Aorta (tissue), 5 donors: ENCODE measurements at places on chromosomes 1 and 21. TPM values are rescaled to one million over a fixed set of nuclear protein-coding genes. Genes with fewer than 3 reads are reported as not detected.

Gene PM20D1
- total RNA-seq, result 0.19 TPM

Gene CDK18
- total RNA-seq, result 80.7 TPM

Gene DPYD
- total RNA-seq, result 51.3 TPM

Gene GPX7
- total RNA-seq, result 9.7 TPM

Gene LENEP
- not detected for total RNA-seq

Gene CLDN14
- total RNA-seq, result not detected

Gene CELA2B
- 0.57 TPM for total RNA-seq

Gene TNFAIP8L2
- 4.1 TPM for total RNA-seq

Gene S100A16
- total RNA-seq, result 83.4 TPM

DNA sequence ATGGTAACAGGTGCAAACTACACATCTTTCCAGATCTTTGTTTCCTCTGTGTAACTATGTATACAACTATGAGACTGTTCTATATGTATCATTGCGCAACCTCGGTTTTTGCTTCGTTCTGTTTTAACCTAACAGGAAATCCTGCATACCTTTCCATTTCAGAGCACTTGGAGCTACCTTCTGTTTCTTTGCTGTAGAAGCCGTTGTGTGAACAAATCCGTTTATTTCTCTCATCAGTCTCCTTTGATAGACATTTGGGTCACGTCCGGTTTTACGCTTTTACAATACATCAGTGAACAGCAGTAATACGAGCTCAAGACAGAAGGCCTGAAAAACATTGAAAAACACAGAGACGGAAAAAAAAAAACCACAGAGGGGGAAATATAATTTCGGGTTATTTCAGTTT is 10.5 kb downstream of the ATP5IF1 start:
- DNase-seq, result no peak
- H3K4me1 ChIP-seq, result no peaks in the 10 kb centered on the region
- no peak overlapping the region for H3K4me3 ChIP-seq
- no peaks in the 10 kb centered on the region for H3K27me3 ChIP-seq
- H3K36me3 ChIP-seq, result no peaks in the 10 kb centered on the region
- H3K27ac ChIP-seq, result no peak overlapping the region

- H3K4me3 ChIP-seq, result no peak overlapping the region
- DNase-seq, result no peak
- no peaks in the 10 kb centered on the region for H3K4me1 ChIP-seq
- no peaks in the 10 kb centered on the region for H3K36me3 ChIP-seq
Observed at GRCh38 chr1:237119091-237119490, 77.1 kb downstream of the RYR2 start.

DNA sequence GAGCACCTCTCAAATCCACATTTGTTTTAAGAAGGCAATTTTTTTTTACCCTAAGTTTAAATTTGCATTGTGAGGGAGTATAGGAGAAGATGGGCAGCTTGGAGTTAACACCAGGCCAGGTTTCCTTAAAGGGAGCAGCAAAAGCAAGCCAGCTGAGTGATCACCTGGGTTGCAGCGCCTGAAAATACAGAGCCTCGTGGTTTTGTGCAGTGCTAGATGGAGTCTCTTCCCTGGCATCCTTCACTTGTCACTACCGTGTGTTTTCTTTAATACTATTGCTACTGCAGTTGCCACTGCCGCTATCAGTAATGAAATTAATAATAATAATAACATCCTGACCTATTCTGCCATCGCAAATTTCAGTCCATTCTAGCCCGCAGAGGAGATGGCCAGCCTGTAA is 35.2 kb upstream of the VAV3 start:
- H3K36me3 ChIP-seq, result no peaks in the 10 kb centered on the region
- H3K4me1 ChIP-seq, result no peaks in the 10 kb centered on the region
- H3K27ac ChIP-seq, result no peak overlapping the region
- DNase-seq, result no peak

DNA sequence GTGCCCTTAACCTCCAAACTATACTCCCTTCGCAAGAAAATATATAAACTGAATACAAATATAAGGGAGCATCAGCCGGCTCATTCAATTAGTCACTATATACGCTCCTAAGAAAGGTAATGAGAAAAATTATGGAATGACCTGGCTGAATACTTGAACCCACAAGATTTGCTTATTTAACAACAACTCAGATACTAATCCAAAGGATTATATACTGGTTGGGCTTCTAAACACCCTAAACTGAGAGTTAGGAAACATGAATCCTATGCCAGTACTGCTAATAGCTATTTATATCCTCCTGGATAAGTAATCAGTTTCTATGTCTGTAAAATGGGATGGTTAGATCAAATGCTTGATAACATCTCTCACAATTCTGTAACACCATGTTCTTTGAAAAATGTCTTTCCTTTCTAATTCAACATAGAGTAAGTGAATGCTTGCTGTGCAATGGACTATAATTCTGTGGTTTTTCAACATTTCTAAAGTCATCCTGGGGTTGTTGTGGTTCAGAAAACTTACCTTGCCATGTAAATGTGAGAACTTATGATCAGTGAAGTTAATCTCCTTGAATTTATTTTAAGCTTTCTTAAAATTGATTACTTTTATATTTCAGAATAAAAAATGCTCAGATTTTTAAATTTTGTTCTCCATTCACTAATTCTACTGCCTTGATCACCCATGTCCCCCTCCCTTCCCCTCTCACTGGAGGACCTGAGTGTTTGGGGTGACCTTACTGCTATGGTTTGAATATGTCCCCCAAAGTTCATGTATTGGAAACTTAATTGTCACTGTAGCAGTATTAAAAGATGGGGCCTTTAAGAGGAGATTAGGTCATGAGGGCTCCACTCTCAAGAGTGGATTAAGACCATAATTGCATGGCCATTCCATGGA is 14.5 kb downstream of the DUSP10 start:
- H3K27me3 ChIP-seq, result no peaks in the 10 kb centered on the region
- no peaks in the 10 kb centered on the region for H3K36me3 ChIP-seq
- H3K4me1 ChIP-seq, result no peaks in the 10 kb centered on the region
- H3K27ac ChIP-seq, result no peak overlapping the region

DNA sequence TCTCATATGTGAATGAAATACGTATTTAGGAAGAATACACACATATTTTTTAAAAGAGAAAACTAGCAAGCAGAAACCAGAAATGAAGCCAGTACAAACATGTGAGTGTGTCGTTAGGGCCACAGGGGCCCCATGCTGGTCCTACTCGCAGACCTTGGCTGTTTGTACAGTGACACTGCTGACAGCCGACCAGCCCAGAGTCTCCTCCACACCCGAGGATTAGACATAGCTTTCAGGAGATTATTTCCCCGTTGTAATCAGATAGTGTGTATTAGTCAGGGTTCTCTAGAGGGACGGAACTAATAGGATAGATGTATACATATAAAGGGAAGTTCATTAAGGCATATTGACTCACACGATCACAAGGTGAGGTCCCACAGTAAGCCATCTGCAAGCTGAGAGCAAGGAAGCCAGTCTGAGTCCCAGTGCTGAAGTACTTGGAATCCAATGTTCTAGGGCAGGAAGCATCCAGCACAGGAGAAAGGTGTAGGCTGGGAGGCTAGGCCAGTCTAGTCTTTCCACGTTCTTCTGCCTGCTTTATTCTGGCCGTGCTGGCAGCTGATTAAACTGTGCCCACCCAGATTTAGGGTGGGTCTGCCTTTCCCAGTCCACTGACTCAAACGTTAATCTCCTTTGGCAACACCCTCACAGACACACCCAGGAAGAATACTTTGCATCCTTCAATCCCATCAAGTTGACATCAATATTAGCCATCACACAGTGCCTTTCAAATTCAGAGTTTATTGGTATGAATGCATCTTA is 51.2 kb downstream of the DIP2A start:
- no peak for DNase-seq
- H3K4me1 ChIP-seq, result no peaks in the 10 kb centered on the region
- H3K36me3 ChIP-seq, result peaks cover 8% of the 10 kb centered on the region

- DNase-seq, result no peak
- no peaks in the 10 kb centered on the region for H3K36me3 ChIP-seq
- H3K4me1 ChIP-seq, result no peaks in the 10 kb centered on the region
- no peaks in the 10 kb centered on the region for H3K27me3 ChIP-seq
- H3K27ac ChIP-seq, result no peak overlapping the region
Observed at GRCh38 chr1:13498553-13498952, 15.2 kb downstream of the LRRC38 start.

- DNase-seq, result peak; percentile 9
- H3K36me3 ChIP-seq, result no peaks in the 10 kb centered on the region
- no peaks in the 10 kb centered on the region for H3K4me1 ChIP-seq
- no peaks in the 10 kb centered on the region for H3K27me3 ChIP-seq
Observed at GRCh38 chr1:18151436-18152122, 44.0 kb downstream of the IGSF21 start.

GRCh38 chr1:4771721-4772120 is 117.3 kb downstream of the AJAP1 start:
- no peaks in the 10 kb centered on the region for H3K4me1 ChIP-seq
- no peak overlapping the region for H3K4me3 ChIP-seq
- DNase-seq, result no peak

GRCh38 chr1:17056551-17056950 is 2.7 kb upstream of the SDHB start:
- H3K4me3 ChIP-seq, result no peak overlapping the region
- H3K4me1 ChIP-seq, result peaks cover 10% of the 10 kb centered on the region
- H3K36me3 ChIP-seq, result no peaks in the 10 kb centered on the region

- no peaks in the 10 kb centered on the region for H3K36me3 ChIP-seq
- no peak overlapping the region for H3K27ac ChIP-seq
- no peak overlapping the region for H3K4me3 ChIP-seq
- no peaks in the 10 kb centered on the region for H3K27me3 ChIP-seq
Observed at GRCh38 chr1:169527001-169527400, 41.3 kb upstream of the SLC19A2 start.

DNA sequence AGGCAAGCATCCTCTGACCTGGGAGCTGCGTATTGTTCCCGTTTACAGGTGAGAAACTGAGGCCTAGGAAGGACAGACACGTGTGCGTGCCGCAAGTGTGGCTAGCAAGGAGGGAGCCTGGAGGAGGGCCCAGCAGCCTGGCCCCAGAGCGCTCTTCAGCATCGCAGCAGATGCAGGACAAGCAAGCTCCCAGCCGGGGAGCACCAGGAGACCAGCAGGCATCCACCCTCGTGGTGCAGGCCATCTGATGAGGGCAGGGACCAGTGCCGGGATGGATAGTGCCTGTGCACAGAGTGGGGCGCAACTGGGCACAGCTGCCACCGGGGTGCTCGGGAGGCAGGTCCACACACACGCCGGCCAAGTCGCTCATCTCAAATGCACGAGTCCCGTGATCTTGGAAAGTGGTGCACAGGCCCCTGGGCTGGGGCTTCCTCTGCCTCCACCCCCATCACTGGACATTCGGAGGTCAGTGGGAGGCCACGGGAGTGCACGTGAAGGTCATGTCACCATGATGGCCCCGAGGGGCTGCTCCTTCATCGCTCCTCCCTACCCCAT is 55.1 kb downstream of the COL18A1 start:
- H3K27me3 ChIP-seq, result no peaks in the 10 kb centered on the region
- H3K4me3 ChIP-seq, result no peak overlapping the region
- H3K27ac ChIP-seq, result no peak overlapping the region
- peaks cover 2% of the 10 kb centered on the region for H3K4me1 ChIP-seq

DNA sequence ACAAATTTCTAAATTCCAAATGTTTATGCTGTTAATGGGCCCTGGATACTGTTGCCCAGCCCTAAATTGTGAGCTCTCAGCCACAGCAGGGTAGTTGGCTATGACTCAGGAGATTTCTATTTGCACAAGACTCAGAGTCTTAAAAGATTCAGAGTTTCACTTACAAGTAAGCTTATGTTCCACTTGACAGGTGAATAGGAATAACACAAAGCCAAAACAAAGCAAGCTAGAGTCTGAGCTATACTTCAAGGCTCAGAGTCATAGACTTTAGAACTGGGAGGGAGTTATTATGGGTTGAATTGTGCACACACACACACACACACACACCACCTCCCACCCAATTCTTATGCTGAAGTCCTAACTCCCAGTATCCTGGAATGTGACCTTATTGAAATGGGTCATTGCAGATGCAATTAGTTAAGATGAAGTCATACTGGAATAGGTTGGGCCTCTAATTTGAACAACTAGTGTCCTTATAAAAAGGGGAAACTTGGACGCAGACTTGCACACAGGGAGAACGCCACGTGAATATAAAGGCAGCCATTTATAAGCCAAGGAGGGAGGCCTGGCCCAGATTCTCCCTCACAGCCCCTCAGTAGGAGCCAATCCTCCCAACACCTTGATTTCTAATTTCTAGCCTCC is 30.2 kb downstream of the PRDX6 start:
- no peak overlapping the region for H3K27ac ChIP-seq
- no peaks in the 10 kb centered on the region for H3K36me3 ChIP-seq
- H3K27me3 ChIP-seq, result no peaks in the 10 kb centered on the region
- H3K4me3 ChIP-seq, result no peak overlapping the region

GRCh38 chr1:43359696-43360095 is 915 bp downstream of the CDC20 start:
- H3K4me3 ChIP-seq, result no peak overlapping the region
- H3K27me3 ChIP-seq, result no peaks in the 10 kb centered on the region
- H3K4me1 ChIP-seq, result no peaks in the 10 kb centered on the region
- no peak for DNase-seq
- no peaks in the 10 kb centered on the region for H3K36me3 ChIP-seq

GRCh38 chr1:46725736-46726108 is 6.8 kb upstream of the EFCAB14 start:
- no peak overlapping the region for H3K4me3 ChIP-seq
- H3K27me3 ChIP-seq, result no peaks in the 10 kb centered on the region
- H3K27ac ChIP-seq, result no peak overlapping the region
- DNase-seq, result no peak
- no peaks in the 10 kb centered on the region for H3K4me1 ChIP-seq
- H3K36me3 ChIP-seq, result no peaks in the 10 kb centered on the region

DNA sequence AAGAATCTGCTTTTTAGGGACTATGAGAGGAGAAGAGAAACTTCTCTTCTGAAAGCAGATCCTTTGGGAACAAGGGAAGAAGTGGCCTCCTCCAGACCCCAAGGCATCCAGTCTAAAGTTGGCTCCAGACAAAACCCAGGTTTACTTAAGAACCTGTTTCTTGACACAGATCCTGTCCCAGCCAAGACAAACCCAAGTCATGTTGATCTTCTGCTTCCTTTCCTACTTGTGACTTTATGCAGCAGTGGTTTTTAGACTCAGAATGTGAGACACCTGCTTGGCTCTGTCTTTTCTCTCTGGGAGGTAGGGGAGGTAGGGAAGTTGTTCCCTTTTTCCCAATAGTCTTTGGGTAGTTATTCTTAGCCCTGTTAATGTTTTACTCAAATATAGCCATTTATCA is 38.3 kb downstream of the ELAPOR1 start:
- no peak overlapping the region for H3K4me3 ChIP-seq
- H3K27me3 ChIP-seq, result no peaks in the 10 kb centered on the region
- no peak overlapping the region for H3K27ac ChIP-seq
- DNase-seq, result no peak
- H3K4me1 ChIP-seq, result peaks cover 2% of the 10 kb centered on the region

DNA sequence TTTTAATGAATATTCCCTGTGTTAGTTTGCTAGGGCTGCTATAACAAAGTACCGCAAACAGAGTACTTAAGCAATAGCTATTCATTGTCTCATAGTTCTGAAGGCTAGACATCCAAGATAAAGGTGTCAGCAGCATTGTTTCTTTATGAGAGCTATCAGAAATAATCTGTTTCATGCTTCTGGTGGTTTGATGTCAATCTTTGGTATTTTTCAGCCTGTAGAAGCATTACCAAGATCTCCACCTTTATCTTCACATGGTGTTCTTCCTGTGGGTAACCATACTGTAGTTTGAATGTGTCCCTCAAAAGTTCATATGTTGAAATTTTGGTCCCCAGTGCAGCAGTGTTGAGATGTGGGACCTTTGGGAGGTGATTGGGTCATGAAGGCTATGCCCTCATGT is 7.4 kb downstream of the RBM11 start:
- H3K27me3 ChIP-seq, result no peaks in the 10 kb centered on the region
- H3K4me1 ChIP-seq, result no peaks in the 10 kb centered on the region
- DNase-seq, result no peak
- no peak overlapping the region for H3K4me3 ChIP-seq
- no peaks in the 10 kb centered on the region for H3K36me3 ChIP-seq

GRCh38 chr1:228456252-228457016 is 30.7 kb upstream of the RNF187 start:
- H3K4me1 ChIP-seq, result no peaks in the 10 kb centered on the region
- no peaks in the 10 kb centered on the region for H3K27me3 ChIP-seq
- no peak for DNase-seq
- H3K4me3 ChIP-seq, result no peak overlapping the region
- no peaks in the 10 kb centered on the region for H3K36me3 ChIP-seq
- no peak overlapping the region for H3K27ac ChIP-seq
